Left lung (tissue), 14 donors: ENCODE measurements at places on chromosomes 12 and 14. TPM values are rescaled to one million over a fixed set of nuclear protein-coding genes. Genes with fewer than 3 reads are reported as not detected.

GRCh38 chr12:21566223-21566906 is 38.3 kb downstream of the GYS2 start:
- no peak for DNase-seq
- no peak overlapping the region for H3K27ac ChIP-seq
- H3K4me3 ChIP-seq = no peak overlapping the region

GRCh38 chr14:50928002-50928635 is 16.2 kb downstream of the PYGL start:
- DNase-seq = no peak
- no peaks in the 10 kb centered on the region for H3K27me3 ChIP-seq
- peaks cover 29% of the 10 kb centered on the region for H3K36me3 ChIP-seq

DNA sequence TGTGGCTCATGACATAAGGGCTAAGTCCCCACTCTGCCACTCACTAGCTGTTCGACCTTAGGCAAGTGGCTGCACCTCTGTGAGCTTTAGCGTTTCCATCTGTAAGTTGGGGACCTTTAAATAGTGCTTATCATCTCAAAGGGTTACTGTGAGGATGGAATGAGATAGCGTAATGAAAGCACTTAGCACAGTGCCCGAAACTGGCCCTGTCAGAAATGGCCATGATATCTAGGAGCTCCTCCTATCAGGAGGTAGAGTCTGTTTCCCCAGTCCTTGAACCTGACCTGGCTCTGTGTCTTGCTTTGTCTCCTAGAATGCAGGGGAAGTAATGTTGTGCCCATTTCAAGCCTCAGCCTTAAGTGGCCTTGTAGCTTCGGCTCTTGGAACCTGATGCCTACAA is 211.0 kb downstream of the RBM19 start:
- no peak overlapping the region for H3K27ac ChIP-seq
- no peak overlapping the region for H3K4me3 ChIP-seq
- no peak for DNase-seq
- no peaks in the 10 kb centered on the region for H3K4me1 ChIP-seq
- H3K27me3 ChIP-seq = peaks cover 4% of the 10 kb centered on the region

- no peaks in the 10 kb centered on the region for H3K4me1 ChIP-seq
- no peaks in the 10 kb centered on the region for H3K36me3 ChIP-seq
- no peak for DNase-seq
- no peak overlapping the region for H3K4me3 ChIP-seq
- no peak overlapping the region for H3K27ac ChIP-seq
- H3K27me3 ChIP-seq = no peaks in the 10 kb centered on the region
Observed at GRCh38 chr12:84842406-84843013, 70.1 kb downstream of the SLC6A15 start.

ZDHHC22 gene
- total RNA-seq = not detected

STAC3 gene
- 3.4 TPM for total RNA-seq

CNTN1 gene
- total RNA-seq = 7.2 TPM
